ENCODE measurements at places on chromosomes 3 and 15. TPM values are rescaled to one million over a fixed set of nuclear protein-coding genes. Genes with fewer than 3 reads are reported as not detected.

Gene HYKK
- total RNA-seq: 5.9 TPM

Gene SLC6A20
- total RNA-seq: 55.4 TPM

Gene SCN5A
- total RNA-seq: 0.20 TPM

DNA sequence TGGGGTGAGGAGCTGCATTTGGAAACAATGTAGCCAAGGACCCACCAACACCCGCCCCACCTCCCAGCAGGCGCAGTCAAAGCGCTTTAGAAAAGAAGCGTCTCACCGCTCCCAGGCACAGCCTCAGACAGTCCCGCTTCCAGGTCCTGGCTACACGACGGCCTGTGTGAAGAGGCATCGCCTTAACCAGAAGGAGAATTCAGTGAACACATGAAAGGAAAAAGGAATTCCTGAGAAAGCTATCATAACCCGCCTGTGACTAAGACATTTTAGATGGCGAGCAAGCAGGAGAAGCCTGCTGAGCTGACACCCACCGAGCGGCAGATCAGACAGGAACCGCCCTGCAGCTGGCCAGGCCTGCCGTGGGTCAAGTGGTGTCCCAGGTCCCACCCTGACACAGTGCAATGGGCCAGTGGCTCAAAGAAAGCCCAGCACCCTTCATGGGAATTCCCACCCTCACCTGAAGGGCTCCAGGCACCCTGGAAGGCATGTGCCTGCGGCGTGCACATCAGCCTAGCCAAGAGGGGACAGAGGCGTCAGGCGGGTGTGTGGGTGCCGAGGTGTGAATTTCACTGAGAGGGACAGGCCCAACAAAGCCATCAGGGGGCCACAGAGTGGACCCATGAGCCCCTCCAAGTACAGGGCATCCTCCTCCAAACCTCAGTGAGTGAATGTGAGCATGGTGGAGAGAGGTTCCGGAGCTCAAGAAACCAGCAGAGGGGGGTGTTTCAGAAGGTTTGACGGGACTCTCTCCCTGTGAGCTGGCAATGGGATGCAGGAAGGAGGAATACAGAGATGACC is 144.8 kb downstream of the NSMCE3 start:
- no peak for DNase-seq

- no peak for DNase-seq
Observed at GRCh38 chr3:131033480-131034080, 6.9 kb downstream of the NEK11 start.

DNA sequence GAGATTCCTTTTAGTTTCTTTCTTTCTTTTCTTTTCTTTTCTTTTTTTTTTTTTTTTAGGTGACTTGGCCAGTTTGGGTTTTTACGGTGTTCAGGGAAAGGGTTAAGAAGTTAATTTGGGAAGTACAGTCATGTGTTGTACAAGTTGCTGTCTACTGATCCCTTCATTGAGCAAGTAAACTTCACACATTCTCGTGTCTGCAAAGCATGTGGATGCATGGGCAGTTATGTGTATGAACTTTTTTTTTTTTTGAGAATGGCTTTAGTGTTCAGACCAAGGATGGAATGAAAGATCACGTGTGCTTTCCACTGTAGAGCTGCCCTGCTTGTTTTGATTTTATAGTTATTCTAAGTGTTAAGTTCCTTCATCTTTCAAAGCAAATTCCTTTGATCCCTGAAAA is 132.3 kb downstream of the PGPEP1L start:
- no peak for DNase-seq

GRCh38 chr15:58947179-58947578 is 13.7 kb upstream of the SLTM start:
- no peak for DNase-seq

DNA sequence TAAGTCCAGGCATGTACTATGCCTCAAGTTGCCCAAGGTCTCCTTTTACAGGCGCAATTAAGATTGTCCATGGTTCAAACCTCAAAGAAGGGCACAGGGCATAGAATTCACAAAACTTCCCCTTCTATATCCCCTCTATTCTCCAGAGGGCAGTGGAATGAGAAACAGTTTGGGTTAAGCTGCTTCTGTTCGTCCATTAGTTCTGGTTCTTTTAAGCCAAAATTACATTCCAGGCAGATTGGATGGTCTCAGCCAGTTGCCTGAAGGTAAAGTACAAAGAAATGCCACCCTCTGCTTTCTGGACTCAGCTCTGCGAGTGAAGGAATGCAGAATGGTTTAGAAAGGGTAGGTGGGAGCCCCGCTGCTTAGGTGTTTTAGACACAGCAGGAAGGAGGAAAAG is 200.7 kb downstream of the GREM1 start:
- DNase-seq: no peak

DNA sequence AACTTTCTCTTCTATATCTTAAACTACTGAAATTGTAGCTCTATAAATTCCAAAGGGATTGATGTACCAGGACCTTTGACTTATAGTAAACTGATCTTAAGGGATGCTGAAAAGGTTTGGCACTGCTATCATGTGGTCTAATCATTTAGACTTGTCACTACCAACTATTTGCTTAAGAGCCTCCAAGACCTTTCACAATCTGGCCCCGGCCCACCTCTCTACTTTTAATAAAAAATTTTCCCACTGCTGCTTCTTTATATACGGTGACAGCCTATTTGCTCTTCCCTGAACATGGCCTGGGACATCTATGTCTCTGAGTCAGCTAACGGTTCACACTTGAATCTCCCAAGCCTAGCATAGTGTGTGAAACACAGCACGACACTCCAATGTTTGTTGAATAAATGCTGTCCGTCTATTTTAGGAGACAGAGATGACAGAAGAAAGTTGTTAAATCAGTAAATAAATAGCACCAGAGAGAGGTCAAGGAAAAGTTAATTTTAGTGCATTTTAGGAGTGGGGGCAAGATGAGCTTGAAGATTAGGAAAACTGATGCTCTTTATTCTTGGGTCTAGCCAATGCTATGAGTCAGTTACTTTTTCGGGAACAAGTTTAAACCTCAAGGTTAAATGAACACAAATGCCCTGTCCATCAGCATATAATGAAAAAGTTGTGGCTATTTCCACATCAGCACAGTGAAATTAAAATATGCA is 212.9 kb downstream of the TIGIT start:
- no peak for DNase-seq

DNA sequence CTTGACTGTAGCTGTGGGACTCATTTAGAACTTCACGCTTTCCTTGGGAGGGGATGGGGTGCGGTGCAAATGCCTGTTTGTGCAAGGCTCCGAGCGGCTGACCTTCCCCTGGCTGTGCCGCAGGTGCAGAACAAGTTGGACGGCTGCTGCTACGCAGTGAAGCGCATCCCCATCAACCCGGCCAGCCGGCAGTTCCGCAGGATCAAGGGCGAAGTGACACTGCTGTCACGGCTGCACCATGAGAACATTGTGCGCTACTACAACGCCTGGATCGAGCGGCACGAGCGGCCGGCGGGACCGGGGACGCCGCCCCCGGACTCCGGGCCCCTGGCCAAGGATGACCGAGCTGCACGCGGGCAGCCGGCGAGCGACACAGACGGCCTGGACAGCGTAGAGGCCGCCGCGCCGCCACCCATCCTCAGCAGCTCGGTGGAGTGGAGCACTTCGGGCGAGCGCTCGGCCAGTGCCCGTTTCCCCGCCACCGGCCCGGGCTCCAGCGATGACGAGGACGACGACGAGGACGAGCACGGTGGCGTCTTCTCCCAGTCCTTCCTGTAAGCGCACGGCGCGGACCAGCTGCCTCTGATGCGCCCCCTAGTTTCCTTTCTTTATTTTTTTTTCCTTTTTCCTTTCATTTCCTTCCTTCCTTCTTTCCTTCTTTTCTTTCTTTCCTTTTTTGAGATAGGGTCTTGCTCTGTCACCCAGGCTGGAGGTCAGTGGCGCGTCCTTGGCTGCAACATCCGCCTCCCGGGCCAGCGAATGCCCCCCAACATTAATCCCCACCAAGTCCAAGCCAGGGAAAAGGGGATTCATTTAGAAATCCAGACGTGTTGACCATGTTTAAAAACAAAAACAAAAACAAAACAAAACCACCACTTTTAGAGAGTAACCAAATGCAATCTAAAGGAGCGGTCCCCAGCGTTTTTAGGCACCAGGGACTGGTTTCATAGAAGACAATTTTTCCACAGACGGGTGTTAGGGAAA is 42.7 kb downstream of the EIF2AK4 start:
- peak; percentile 53 for DNase-seq

GRCh38 chr3:66392512-66392911 is 108.3 kb downstream of the LRIG1 start:
- DNase-seq: no peak

- no peak for DNase-seq
Observed at GRCh38 chr3:77456906-77457305, 417.0 kb downstream of the ROBO2 start.

DNA sequence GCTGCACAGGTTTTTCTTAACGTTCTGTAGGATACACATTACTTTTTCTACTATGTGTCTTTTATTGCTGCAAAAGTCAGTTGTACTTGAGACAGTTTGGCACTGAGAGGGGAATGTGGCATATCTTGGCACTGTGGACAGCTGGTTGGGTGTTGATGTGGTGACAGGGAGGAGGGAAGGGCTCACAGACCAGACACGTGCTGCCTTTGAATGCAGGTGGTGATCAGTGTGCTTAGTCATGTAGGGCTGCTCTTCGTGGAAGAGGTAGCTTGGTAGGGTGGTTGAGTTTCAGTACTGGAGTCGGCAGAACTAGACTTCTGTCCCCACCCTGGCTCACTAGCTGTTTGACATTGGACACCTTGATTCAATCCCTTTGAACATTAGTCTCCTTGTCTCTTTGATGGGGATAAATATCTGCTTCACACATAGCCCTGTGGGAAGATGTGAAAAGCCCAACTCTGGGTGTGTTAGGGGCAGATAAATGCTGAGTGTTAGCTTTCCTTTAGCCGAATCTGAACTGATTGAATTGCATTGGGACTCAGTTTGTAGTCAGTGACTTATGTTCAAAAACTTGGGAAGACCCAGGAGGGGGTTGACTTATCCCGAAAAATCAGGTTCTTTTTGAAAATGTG is 108.4 kb downstream of the PTPRG start:
- no peak for DNase-seq

GRCh38 chr3:152260026-152260425 is 8.7 kb upstream of the MBNL1 start:
- DNase-seq: no peak
